ENCODE measurements at places on chromosomes 16 and 17.

DNA sequence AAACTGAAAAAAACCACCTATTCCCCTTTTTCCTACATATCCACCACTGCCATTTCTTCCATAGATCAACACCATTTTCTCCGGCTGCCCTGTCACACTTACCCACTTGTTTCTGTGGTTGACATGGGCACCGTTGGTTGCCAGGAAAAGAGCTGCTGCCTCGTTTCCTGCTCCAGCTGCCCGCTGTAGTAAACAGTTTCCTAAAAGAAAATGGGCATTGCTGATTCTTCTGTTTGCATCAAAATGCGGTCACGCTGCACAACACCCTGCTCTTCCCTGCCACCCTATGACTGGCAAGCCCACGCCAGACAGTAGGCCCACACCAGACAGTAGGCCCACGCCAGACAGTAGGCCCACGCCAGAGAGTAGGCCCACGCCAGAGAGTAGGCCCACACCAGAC lies 46.3 kb downstream of the CYB5D2 start:
- DNase-seq = no peak

- DNase-seq = no peak
Measured at GRCh38 chr16:11063448-11064201, 119.3 kb downstream of the CLEC16A start.

- DNase-seq = no peak
Measured at GRCh38 chr17:35868737-35869136, at the start of gene HEATR9. Gene HEATR9, minus strand, starts transcription at chr17:35868891. Its CDS starts 149 bp downstream, at chr17:35868742.

- DNase-seq = peak; percentile 100
Measured at GRCh38 chr17:81860756-81861568, 627 bp upstream of the P4HB start.

- no peak for DNase-seq
Measured at GRCh38 chr16:89655062-89655643, 2.4 kb downstream of the CHMP1A start.

DNA sequence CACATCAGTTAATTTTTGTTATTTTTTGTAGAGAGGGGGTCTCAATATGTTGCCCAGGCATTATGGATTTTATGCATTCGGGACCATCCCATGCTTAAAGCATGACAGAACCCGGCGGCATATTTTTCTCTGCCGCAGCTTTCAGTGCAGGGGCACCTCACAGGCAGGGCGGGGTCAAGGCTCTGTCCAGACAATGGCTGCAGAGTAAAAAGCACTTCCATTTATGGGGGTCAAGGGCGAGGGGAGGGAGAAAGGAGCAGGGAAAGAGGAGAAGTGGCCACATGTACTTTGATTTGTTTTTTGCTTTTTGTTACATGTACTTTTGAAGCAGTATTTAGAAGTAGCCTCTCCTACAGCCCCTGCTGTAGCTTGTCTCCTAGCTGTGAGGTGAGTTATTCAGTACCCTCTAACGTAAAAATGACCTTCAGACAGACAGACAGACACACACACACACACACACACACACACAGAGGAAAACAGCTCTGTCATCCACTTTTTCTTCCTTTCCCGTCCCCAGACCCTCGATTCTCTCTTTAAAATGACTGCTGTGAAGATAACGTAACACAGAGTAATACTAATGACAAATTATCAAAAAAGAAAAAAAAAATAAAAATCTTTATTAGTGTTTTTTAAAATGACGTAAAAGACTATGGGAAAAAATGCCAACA lies 856 bp upstream of the SCPEP1 start:
- no peak for DNase-seq

DNA sequence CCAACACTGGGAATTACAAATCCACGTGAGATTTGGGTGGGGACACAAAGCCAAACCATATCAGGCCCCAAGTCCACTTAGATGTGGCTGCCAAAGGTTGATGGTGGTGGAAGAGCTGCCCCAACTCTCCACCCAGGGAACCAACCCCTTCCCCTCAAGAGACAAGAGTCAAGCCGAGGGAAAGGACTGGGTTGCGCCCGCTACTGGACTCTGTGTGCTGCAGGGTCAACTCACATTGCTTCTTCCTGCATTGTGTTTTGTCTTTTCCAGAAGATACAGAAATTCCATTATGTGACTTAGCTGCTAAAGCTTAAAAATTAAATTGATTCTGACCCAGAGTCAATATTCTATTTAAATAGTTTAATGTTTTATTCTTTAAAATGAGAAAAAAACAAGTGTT lies 58.5 kb downstream of the ADAMTS18 start:
- DNase-seq = no peak

DNA sequence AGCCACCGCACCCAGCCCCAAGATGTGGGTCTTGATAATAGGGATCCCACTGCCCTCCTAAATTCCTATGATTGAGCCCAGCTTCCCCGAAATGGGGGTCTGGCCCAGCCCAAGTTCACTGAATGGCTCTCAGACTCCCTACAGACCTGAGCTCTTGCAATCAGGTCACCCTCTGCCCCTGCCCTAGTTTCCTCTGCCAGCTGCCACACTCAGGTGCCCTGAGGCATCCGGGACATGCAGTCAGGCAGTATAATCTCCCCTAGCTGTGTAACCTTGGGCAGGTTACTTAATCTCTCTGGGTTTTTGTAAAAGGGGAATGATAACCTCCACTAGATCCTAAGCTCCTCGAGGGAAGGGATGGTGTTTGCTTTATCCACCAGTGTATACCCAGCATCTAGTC lies 61.1 kb upstream of the TOB1 start:
- no peak for DNase-seq

- DNase-seq = no peak
Measured at GRCh38 chr16:81940781-81941560, 70.3 kb downstream of the SDR42E1 start.

DNA sequence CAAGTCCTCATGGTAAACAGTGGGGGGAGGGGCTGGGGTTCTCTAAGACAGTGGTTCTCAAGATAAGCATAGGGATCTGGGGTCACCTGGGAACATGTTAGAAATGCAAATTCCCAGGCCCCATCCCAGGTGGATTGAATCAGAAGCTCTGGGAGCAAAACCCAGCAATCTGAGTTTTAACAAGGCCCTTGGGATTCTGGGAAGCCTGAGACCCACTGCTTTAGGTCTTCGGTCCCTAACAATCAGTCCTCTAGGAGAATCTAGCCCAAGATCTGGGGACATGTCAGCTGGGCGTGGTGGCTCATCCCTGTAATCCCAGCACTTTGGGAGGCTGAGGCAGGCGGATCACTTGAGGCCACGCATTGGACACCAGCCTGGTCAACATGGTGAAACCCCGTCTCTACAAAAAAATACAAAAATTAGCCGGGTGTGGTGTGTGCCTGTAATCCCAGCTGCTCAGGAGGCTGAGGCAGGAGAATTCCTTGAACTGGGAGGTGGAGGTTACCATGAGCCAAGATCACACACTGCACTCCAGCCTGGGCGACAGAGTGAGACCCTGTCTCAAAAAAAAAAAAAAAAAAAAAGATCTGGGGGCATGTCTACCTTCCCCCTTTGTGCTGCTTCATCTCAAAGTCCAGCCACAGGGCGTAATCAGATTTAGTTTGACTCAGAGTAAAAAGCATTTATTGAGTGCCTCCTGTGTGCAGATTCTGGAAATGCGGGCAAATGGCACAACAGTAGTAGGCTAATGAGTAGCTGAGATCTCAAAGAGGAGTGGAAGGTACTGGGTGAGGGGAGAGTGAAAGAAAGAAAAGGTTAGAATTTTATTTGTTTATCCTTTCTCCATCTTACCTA lies 8.8 kb upstream of the NR1D1 start:
- no peak for DNase-seq

- DNase-seq = no peak
Measured at GRCh38 chr16:9119795-9120194, 28.4 kb downstream of the HAPSTR1 start.

DNA sequence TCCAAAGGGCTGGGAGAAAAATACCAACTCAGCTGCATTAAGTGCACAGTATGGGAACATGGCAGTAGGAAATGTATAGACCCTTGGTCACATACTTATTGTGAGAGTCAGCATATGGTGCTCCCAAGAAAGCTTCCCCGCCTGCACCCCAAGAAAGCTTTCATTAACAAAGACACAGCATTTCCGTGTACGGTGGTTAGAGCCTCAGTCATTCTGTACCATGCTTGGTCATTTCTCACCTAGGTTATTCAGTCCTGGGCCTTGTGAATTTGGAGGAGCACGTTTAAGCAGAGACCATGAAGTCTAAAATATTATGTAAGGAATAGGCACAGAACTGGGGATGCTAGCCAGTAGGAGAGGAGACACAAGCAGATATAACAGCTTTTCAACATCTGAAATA lies 56.1 kb downstream of the ESRP2 start:
- DNase-seq = no peak

DNA sequence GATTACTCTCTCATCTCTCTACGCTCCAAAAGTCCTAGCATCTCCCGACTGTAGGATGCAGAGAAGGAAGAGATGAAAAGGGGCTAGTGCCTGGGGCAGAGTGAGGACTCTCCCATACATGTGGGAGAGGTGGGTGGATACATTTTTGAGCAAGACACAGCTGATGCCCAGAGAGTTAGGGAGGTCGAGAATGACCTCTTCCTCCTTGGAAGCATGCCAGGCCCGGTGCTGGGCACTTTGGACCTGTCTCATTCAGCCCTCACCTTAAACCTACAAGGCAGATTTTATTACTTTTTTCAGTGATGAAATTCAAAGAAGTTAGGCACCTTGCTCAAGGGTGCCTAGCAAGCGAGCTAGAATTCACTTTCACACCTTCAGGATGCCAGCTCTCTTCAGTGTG lies 38.2 kb downstream of the WSCD1 start:
- no peak for DNase-seq

- no peak for DNase-seq
Measured at GRCh38 chr17:21453144-21453898, 77.2 kb downstream of the KCNJ12 start.

DNA sequence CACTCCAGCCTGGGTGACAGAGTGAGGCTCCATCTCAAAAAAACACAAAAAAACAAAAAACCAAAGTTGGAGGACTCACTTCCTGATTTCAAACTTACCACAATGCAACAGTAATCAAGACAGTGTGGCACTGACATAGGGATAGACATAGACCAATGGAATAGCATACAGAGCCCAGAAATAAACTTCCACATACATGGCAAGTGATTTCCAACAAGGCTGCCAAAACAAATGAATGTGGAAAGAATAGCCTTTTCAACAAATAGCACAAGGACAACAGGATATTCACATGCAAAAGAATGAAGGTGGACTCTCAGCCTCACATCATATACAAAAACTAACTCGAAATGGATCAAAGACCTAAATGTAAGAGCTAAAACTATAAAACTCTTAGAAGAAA lies 36.8 kb upstream of the RASD1 start:
- DNase-seq = no peak

- DNase-seq = no peak
Measured at GRCh38 chr17:34909040-34909439, 52.2 kb downstream of the CCT6B start.

GRCh38 chr16:70692130-70692872 lies 6.4 kb upstream of the MTSS2 start:
- DNase-seq = no peak

DNA sequence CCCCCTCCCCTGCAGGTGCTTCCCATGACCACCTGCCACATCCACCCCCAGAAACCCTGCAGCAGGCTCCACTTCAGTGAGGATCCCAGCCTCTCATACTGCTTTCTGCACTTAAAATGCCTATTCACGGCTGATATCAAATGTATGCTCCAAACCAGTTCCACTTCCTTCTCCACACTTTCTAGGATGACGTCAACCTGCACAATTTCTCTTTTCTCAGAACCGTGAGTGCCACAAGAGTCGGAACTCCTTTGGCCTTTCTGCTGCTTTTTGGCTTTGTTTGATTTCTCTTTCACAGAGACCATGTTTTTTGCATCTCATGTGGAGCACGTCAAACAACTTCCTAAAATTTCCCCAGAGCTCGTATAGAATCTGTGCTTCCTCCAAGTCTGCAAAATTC lies 378.8 kb upstream of the TNRC6C start:
- DNase-seq = no peak

DNA sequence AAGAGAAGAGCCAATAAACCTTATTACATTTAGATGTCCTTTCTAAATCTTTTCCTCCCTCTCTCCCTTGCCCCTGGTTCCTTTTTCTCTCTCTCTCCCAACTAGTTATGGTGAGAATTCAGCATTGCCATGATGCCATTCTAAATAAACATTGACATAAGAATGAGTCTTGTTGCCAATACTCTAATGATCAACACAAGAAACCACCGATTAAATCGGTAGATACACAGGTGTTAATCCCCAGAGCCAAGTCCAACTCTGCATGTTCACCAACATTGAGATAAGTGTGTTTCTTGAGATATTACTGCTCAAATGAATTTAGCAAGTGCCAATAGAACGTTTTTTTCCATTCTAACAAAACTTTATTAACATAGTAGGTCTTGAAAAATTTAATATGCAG lies 412.1 kb downstream of the KCNJ2 start:
- no peak for DNase-seq

DNA sequence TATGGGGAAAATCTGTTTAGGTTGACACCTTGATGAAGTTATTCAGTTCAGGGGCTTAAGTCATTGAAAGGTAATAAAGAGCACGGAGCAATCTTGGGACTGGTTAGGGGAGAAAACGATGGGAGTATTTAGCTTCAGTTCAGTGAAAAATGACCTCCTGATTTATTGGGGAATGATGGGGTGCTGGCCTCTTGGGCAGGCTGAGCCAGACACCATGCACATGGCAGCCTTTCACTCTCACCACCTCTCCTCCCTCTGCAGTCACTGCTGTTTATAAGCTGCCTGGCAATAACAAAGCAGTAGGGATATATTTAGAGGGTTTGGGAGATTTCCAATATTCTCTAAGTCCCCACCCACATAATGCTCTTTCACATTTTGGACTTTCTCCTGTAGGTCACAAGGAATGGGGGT lies 140.5 kb upstream of the HS3ST2 start:
- DNase-seq = no peak

Data from NCI-H774 (cell line).